ENCODE measurements at places on chromosomes 16 and 17.

- DNase-seq: no peak
Measured at GRCh38 chr16:68384288-68385161, 63.8 kb downstream of the SMPD3 start.

DNA sequence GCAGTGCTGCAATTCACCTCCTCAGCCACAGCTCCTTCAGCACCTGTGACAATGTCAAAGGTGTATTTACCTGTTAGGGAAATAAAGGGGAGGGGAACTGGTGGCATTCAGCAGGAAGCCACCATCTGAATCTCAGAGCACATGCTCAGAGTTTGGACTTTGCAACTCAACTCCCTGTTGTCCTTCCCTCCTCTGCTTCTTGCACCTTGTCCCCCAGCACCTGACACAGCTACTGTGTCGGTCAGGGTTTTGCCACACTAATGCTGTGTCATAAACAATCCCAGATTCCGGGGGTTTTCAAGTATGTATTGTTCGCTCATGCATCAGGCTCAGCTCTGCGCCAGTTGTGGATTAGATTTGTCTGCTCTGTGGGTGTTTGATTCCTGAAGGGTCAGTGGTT lies 43.7 kb downstream of the HSBP1 start:
- no peak for DNase-seq

GRCh38 chr16:12327971-12328726 lies 351.6 kb downstream of the SNX29 start:
- no peak for DNase-seq

GRCh38 chr16:12819126-12820117 lies 15.7 kb upstream of the CPPED1 start:
- peak; percentile 49 for DNase-seq

- DNase-seq: no peak
Measured at GRCh38 chr17:54608634-54609155, 292.0 kb upstream of the TOM1L1 start.

GRCh38 chr16:67664258-67664657 lies 2.3 kb downstream of the ENKD1 start:
- DNase-seq: no peak

- no peak for DNase-seq
Measured at GRCh38 chr16:53504665-53505064, 1.7 kb upstream of the AKTIP start.

- no peak for DNase-seq
Measured at GRCh38 chr16:2028146-2028545, 1.4 kb downstream of the NHERF2 start.

GRCh38 chr17:180381-181244 lies 837 bp downstream of the DOC2B start:
- DNase-seq: peak; percentile 75

- DNase-seq: no peak
Measured at GRCh38 chr17:7555320-7555948, 3.1 kb upstream of the TNFSF13 start.

DNA sequence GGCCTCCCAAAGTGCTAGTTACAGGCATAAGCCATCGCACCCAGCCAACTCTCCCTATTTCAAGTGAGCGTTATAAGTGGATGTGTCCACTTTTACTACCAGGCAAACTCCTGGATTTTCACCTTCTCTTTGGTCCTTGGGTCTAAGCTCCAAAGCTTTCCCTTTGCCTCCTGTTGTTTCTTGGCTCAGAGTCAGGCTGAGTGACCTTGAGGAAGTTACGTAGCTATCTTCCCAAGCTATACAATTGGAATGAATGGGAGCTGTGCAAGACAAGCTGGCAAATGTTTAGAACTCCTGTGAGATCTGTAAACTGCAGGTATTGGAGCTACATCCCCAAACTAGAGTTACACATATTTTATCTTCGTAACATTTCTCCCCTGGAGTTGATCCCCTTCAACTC lies 20.3 kb downstream of the NXPH3 start:
- no peak for DNase-seq

- DNase-seq: no peak
Measured at GRCh38 chr17:45812102-45812501, 28.0 kb downstream of the CRHR1 start.

DNA sequence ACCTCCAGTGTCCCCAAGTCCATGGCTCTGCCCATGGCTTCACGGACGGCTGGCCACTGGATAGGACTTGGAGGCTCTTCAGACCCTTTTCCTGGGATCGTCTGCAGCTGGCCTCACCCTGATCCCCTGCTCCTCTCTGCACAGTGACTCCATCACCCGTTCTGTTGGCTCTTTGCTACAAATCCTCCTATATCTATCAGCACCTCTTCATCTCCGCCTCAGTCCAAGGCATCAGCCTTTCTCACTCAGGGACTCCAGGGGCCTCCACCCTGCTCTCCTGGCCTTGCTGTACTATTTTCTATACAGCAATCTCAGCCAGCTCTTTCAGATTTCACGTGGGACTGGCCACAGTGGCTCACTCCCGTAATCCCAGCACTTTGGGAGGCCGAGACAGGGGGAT lies 10.7 kb upstream of the SNN start:
- DNase-seq: no peak

- DNase-seq: no peak
Measured at GRCh38 chr17:12554251-12554650, 111.4 kb upstream of the MYOCD start.

GRCh38 chr17:50425682-50426471 lies at the start of gene ACSF2:
TSS of gene ACSF2 (plus strand) at chr17:50426218. CDS start at chr17:50426262, 44 bp downstream.
- DNase-seq: peak; percentile 72

GRCh38 chr17:8709006-8709405 lies 35.6 kb downstream of the CCDC42 start:
- DNase-seq: no peak

Measured in retina (tissue), 1 donor.